ENCODE measurements at places on chromosomes 16 and 17.
A peak's percentile ranks its signal among the peaks of the same experiment; 100 is the strongest.

DNA sequence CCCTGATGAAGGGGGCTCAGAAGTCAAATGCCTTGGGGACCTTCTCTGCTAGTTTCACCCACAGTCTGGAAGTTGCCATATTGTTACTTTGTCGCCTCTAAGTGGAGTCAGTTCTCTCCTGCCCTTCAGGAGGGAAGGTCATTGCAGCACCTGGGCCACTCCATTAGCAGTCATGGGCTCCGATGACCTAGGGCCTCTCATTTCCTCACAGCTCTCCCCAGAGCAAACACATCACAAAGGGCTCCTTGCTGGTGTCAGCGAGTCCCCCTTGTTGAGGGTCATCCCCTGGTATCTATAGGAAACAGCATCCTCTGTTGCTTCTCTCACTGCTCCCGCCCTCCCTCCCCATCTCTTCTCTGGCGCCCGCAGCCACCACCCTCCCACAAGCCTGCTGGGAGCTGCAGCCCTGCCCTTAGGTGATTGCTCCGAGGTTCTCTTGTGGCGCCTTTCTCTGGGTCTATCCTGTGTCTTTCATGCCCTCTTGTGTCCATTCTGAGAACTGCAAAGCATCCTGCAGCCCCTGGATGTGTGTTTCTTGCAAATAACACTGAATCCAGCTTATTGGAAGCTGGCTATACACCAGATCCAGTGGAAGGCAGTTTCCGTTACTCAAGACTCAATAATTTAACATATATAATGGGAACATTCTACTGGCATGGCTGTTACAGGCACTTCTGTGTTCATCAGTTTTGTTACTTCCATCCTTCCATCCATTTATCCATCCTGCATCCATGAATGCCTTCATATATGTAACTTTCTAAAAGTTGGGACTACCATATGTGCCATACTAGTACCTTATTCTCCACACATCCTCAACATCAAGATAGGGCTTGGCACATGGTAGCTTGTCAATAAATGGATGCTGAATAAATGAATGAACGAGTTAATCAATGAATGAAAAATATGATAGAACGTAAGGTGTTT lies 21.2 kb downstream of the PDILT start:
- peak; percentile 80 for DNase-seq

GRCh38 chr16:70421014-70421413 lies 17.9 kb downstream of the ST3GAL2 start:
- DNase-seq: no peak

DNA sequence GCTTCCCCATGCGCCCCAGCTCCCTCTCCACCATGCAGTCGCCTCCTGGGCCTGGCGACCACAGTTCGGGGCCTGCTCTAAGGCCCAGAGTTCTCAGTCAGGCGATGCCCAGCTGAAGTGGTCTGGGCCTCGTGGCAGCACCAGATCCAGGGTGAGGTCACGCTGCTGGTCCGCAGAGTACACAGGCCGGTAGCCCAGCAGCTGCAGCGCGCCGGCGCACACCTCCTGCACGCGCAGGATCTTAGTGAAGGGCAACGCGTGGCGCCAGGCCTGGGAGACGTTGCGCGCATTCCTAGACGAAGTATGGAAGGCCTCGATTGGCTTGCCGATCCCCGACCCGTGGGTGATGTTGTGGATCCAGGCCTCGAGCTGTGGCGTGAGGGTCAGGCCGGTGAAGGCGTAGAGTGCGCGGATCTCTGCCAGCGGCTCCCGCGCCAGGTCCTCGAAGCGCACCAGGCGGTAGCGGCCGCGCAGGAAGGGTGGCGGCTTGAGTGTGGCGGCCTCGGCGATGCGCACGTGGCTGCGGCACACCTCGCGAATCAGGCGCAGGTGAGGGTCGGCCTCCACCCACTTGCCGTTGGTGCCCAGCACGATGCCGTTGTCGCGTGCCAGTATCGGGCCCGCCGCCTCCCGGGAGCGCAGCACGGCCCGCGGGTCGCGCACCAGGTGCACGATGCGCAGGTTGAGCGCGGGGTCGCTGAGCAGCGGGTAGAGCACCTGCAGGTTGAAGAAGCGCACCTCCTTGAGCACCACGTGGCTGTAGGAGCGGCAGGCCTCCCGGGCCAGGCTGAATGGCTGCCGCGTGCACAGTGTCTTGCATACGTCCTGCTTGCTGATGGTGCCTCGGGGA lies 6.6 kb downstream of the CHST5 start:
- DNase-seq: no peak

- no peak for DNase-seq
Observed at GRCh38 chr16:65225488-65225887, 103.6 kb upstream of the CDH11 start.

DNA sequence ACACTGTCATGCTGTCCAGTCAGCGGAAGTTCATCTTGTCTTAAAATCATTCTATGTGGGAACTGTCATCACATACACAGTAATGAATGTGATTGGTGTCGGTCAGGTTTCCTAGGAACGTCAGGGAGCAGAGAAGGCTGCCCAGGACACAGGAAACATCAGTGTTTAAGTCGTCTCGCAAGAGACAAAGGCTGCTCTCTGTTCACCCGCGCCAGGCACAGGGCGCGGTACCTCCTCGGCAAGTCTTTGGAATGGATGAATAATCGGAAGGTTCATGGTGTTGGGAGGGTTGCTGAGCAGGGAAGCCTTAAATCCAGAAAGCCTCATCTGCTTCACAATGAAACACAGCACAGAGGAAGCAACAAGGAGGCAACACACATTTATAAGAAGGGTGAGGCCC lies 148.2 kb downstream of the CPPED1 start:
- no peak for DNase-seq

GRCh38 chr16:22675745-22676540 lies 138.0 kb upstream of the HS3ST2 start:
- no peak for DNase-seq

DNA sequence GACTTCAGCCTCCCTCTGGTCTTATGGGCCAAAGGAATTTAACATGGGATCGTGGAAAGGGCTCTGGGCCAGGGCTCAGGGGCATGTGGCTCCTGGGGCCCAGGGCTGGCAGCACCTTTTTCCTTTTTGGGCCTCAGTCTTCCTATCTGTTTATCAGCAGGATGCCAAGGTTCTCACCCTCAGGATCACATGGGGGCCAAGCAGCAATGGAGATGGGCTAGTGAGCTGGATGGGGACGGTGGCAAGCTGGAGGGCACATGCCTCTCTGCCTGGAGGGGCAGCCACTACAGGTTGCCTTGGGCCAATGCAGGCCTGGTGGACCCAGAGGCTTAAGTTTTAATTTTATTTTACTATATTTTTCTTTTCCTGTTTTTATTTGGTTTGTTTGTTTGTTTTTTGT lies 95.4 kb downstream of the CYLD start:
- no peak for DNase-seq

DNA sequence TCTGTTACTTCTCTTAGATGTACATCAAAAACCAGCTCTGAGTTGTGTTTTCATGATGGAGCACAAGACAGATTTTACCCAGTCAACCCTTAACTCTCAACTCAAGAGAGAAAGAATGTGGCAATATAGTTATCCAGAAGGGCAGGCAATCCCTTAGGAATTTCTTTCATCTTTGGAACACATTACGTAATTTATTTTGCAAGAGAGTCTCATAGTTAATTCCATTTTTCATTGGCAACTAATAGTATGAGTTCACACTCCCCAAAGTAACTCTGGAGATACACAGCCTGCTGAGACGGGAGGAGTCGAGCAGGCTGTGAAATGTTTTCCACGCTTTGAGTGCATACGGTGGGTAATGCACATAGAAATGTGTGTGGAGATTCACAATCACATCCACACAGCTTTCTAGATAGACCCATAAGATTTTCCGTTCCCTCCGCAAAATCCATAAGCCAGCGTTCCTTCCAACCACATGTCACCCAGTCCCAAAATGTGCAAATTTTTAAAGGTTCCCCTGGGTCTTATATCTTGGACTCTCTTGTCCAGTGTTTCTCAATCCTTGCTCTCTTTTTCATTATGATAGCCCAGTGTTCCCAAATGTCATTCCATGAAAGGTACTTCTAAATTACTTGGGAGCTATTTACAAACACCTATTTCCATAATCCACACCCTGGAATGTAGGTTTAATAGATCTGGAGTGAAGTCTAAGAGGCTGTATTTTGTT lies 8.4 kb upstream of the CDRT4 start:
- DNase-seq: no peak

DNA sequence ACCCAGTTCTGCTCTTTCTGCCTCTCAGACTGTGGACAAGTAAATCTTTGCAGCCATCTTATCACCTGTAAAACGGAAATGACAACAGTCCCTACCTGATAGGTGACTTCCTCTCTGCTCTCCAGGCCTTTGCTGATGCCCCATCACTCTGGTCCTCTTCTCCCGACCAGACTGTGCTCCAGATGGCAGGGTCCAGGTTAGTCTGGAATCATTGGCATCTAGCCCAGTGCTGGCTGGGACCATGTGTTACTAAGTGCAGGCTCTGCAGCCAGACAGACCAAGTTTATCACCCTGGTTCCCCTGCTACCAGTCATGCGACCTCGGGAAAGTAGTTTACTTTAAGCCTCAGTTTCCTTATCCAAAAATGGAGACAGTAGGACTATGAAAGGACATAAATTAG lies 1.8 kb upstream of the NUBP1 start:
- peak; percentile 98 for DNase-seq

- DNase-seq: no peak
Observed at GRCh38 chr17:4490637-4491061, 8.0 kb upstream of the SPNS2 start.

DNA sequence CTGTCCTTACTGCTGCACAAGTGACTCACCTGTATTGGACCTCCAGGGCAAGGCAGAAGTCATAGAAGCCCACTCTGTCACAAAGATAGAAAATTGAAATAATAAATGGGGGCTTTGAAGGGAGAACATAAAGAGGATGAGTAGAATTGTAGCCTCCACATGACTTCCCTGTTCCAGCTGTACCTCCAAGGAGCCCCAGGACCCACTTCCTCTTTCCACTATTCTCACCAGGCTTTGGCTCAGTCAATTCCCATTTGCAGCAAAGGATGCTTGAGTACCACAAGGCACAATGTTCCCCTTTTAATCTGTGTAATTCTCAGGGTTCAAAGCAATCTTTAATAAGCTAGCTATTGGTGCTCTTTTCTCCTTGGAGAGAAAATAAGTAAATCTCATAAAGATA lies 512.1 kb downstream of the TOX3 start:
- no peak for DNase-seq

All from NCI-H524 (cell line).